ENCODE measurements at places on chromosomes 7 and 10.

DNA sequence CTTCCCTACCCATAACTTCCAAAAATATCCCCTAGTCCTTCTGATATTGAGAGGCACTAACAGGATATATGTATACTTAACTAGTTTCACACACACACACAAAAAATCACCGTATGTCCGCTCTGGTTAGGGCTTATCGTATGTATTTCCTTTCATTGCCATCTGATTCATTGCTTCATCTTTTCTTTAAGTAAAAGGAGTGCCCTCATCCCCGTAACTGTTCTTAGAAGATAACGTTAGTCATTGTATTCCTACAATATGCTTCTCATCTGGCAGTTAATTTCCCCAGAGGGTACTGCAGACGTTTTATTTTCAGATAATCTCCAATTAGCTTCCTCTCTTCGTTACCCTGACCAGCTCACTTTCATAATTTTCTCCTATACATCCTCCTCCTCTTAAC lies 37.3 kb downstream of the NRCAM start:
- no peak for DNase-seq

DNA sequence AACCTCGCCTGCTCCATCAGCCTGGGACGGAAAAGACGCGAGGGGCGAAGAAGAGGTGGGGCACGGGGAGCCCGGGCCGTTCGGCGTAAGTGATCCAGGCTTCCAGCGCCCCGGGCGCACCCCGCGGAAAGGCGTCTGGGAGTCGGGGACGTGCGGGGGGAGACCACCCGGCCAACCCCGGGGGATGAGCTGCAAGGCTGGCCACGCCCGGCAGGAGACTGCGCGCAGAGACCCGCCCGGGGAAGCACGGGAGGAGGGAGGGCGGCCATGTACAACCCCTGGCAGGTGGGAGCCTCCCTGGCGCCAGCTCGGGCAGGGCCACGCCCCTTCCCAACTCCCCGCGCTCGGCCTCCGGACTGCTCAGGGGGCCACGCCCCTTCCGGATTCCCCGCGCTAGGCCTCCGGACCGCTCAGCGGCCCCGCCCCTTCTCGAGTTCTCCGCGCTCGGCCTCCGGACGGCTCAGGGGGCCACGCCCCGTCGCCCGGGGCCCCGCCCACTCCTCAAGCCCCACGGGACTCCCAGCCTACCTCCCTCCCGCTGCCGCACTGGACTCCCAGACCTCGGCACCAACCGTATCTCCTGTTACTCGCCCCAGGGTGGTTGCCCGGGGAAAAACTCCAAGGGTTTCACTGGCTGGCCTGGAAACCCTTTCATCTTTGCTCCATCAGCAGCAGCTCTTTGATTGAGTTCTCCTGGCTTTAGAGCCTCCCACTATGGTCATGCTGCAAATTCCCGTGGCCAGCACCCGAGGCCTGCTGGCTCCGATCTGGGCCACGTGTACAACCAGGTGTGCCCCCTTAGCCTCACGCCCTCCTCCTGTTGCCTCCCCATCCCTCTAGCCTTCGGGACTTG lies 284.4 kb downstream of the ZEB1 start:
- peak; percentile 69 for DNase-seq

- DNase-seq = no peak
Observed at GRCh38 chr7:97381815-97382554, 264.5 kb downstream of the SDHAF3 start.

GRCh38 chr7:47326220-47326619 lies 255.7 kb downstream of the TNS3 start:
- no peak for DNase-seq

DNA sequence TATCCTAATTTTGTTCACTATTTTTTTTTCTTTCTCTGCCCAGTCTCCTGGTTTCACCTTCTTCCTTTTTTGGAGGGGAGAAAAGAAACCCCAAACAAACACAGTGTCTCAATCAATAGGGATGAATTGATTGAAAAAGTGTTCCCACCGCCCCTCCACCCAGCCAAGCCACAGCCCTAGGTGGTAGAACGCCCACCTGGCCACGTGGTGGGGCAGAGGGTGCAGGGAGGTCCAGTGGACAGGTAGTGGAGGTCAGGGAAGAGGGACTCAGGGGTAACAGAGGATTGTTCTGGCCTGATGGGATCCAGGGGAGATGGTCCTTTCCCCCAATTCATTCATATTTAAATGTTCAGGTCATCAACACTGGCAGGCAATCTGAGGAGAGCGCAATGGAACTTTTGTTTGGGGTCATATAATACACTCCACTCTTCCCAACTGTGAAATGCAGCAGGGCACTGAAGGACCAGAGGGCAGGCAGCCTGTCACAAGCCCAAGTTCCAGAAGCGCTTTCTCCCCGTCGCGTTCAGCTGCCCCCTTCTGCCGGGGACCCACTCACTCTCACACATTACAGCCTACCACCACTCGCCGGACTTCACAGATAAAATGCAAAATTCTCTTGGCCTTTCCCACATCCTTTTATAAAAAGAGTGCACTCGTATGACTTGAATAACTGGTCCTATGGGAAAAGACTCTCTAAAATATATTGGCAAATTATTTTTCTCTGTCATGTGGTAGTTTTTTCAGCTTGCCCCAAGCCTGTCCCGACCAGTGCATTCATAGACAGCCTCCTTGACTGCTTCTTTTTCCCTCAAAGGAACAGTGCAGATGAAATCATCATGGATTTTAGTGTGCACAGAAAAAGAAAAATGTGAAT lies 1.6 kb downstream of the INHBA start:
- no peak for DNase-seq

- DNase-seq = no peak
Observed at GRCh38 chr10:132563485-132564248, 26.1 kb downstream of the INPP5A start.

- no peak for DNase-seq
Observed at GRCh38 chr10:28975891-28976531, 298.7 kb downstream of the BAMBI start.

GRCh38 chr7:108686494-108686893 lies 116.8 kb downstream of the DNAJB9 start:
- no peak for DNase-seq

- DNase-seq = peak; percentile 41
Observed at GRCh38 chr10:102644066-102644645, at the start of gene TRIM8. Gene TRIM8, plus strand, starts transcription at chr10:102644479. Its CDS starts 139 bp downstream, at chr10:102644618.

- DNase-seq = no peak
Observed at GRCh38 chr7:139081584-139081983, 27.9 kb downstream of the ZC3HAV1 start.

GRCh38 chr10:3648576-3648975 lies 136.4 kb downstream of the KLF6 start:
- no peak for DNase-seq

DNA sequence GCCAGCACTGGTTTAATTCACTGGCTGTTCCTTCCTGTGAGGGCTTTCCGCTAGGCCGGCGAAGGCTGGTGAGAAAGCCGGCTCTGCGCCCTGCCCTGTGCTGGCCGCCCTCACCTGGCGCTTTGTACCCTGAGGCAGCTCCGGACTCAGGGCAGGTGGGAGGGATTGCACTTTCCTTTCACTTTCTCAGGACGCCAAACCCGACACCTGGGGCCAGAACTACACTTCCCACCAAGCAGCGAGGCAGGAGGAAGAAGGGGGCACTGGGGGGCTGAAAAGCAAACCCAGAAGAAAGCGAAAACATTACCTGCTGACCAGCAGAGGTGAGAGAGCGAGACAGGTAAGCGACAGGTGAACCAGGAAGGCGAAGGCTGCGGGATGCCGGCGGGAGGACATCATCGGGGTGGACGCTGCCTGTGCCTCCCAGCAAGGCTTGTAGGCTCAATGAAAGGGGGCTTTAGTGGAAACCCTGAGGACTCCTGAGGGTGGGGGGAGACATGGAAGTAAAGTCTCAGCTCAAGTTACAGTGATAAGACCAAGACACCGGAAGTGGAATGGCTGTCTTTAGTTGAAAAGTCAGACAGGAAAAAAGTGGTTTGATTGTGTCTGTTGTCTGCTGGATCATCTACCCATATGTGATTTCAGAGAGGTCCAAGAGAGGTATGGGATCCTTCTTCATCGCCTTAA lies at the start of gene RAB19:
RAB19 (plus strand) TSS at position 181 of the 687 bp plus-strand sequence. CDS start 3,589 bp downstream, outside the sequence.
- DNase-seq = peak; percentile 58

GRCh38 chr10:116720668-116721546 lies 21.5 kb downstream of the HSPA12A start:
- DNase-seq = no peak

DNA sequence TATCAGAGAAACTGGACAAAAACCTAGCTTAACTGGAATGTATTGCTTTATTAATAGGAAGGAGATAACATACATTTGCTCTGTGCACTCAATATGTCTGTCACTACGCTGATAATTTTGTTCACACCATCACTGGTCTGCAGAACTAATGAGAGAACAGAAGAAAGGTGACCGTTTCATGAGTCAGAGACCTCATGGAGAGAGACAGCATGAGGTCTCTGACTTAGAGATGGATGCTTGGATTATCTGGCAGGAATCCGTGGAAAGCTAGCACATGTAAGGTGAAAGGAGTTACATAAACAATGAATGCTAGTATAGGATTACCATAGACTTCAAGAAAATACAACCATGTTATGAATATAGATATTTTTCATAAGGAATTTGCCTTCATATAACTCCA lies 947.3 kb downstream of the IPMK start:
- no peak for DNase-seq

GRCh38 chr10:131846240-131847101 lies 54.3 kb upstream of the PPP2R2D start:
- no peak for DNase-seq

DNA sequence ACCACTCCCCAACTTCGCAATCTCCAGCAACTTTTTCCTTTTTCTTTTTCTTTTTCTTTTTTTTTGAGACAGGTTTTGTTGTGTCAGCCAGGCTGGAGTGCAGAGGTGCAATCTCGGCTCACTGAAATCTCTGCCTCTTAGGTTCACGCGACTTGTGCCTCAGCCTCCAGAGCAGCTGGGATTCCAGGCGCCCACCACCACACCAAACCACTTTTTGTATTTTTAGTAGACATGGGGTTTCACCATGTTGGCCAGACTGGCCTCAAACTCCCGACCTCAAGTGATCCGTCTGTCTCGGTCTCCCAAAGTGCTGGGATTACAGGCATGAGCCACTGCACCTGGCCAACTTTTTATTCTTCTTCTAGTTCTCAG lies 55.0 kb downstream of the KIAA1549 start:
- no peak for DNase-seq

- no peak for DNase-seq
Observed at GRCh38 chr7:8160779-8161345, 101.1 kb downstream of the ICA1 start.

GRCh38 chr7:70539205-70539604 lies 592.7 kb upstream of the GALNT17 start:
- DNase-seq = no peak

DNA sequence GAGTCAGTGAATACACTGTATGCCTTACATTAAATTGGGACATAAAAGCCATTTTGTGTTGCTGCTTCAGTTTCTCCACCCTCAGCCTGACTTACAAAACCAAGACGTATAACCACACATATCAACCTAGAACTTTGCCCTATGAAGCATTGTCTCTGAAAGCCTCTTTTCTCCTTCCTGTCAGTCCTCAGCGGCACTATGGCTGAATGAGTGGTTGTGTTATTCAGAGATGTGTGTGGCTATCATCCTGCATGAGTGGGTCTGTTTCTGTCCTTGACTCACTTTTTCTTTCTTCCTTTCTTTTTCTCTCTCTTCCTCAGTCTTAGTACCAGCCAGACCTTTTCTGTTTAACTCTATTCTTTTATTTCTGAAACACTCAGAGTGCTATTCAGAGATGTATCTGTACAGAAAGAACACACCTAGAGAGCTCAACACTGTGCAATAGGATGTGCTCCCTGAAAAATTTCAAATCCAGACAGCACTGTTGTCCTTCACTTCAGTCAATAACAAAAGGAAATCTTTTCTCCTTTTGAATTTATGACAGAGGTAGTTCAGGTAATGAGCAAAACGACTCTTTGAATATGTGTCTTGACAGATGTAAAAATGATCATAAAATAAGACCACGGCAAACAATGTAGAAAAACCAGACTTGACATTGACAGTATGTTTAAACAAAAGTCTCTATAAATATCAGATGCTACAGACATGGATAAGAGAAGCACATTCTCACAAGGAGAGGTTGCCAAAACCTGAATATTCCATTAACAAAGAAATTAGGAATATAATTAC lies 163.3 kb upstream of the FEZF1 start:
- no peak for DNase-seq
